ENCODE measurements at places on chromosomes 4 and X.

- no peak for DNase-seq
Observed at GRCh38 chr4:175916626-175917351, 104.7 kb upstream of the GPM6A start.

DNA sequence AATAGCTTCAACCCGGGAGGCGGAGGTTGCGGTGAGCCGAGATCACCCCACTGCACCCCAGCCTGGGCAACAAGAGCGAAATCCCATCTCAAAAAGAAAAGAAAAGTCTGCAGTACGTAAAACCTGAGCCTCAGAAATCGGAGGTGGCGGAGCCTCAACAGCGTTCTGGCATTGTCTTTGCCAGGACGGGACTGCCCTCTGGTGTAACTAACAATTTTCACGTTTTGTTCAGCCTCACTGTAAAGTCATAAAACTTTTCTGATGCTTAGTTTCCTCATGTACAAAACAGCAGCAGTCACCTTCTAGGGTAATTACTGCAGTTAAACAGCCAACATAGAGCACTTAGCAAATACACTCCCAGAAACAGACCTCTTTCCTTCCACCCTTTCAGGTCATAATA lies 121.7 kb downstream of the RBM47 start:
- no peak for DNase-seq

- no peak for DNase-seq
Observed at GRCh38 chr4:102404431-102404969, 59.2 kb upstream of the SLC39A8 start.

GRCh38 chr4:156805696-156806095 lies 165.9 kb downstream of the PDGFC start:
- DNase-seq: no peak

- no peak for DNase-seq
Observed at GRCh38 chr4:5191831-5192230, 140.6 kb downstream of the STK32B start.

DNA sequence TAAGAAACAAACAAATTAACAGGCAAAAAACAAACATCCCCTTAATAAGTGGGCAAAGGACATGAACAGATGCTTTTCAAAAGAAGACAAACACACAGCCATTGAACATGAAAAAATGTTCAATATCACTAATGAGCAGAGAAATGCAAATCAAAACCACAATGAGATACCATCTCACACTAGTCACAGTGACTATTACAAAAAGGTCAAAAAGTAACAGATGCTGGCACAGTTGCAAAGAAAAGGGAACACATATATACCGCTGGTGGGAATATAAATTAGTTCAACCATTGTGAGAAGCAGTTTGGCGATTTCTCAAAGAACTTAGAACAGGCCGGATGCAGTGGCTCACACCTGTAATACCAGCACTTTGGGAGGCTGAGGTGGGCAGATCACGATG lies 146.1 kb upstream of the NEIL3 start:
- DNase-seq: peak; percentile 63

DNA sequence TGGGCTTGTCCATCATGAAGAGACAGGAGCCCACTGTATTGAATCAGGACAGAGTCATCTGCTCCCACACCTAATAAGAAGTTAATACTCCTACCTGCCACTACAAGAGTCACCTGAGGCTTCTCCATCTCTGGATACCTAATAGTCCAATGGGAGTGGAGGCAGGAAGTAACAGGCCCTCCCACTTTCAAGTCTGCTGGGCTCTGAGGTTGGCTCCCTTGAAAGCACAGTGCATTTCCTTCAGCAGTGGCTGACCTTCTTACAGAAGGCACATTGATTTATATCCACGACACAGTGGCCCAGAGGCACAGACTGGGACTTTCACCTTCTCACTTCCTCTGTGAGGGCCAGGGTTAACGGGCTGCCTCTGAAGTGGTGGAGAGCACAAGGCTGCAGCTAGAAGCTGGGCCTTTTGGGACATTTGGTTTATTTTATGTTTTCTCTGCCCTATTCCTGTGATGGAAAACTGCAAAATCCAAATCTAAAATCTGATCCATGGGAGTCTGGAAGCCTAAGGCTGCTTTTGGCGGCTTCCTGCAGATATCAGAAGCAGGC lies 38.1 kb downstream of the FRG2 start:
- no peak for DNase-seq

GRCh38 chr4:186760576-186760975 lies 36.9 kb upstream of the FAT1 start:
- peak; percentile 65 for DNase-seq

DNA sequence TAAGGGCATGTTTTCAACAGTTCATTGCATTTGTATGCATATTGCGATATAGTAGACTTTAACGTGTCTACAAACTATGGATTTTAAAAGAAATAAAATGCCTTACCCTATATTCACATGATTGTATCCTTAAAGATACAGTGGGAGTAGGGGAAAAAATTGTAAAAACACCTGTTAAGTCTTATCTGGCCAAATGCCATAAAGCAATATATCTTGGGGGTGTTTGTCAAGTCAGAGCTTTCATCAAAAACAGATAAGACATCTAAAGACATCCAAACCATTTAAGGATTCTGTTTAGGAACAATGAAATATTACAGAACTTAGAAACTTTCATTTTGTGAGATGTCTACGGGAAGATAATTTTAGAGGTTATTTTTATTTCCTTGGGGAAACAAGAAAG lies 152.3 kb downstream of the AASDH start:
- no peak for DNase-seq

DNA sequence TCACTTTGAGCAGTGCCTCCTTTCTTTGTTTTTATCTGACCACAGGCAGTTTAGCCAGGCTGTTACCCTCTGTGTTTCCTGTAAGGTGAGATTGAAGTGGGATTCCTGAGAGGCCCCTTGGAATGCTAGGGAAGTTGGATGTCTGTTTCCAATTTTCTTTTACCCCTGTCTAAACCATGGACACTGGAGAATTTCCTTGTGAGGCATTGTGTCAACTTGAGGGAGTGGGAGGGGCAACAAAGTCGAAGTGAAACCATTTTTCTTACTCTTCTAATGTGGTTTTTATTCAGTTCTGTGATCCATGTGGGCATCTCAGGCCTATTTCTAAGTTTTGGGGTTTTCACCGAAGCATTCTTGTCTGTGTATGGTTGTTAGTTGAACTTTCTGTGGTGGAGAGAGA lies 296.1 kb upstream of the UGT8 start:
- no peak for DNase-seq

- no peak for DNase-seq
Observed at GRCh38 chrX:32195611-32196010, 1015.7 kb downstream of the DMD start.

- DNase-seq: no peak
Observed at GRCh38 chr4:145757188-145757587, 77.2 kb downstream of the C4orf51 start.

GRCh38 chr4:47482326-47482725 lies 2.7 kb upstream of the ATP10D start:
- DNase-seq: peak; percentile 44

GRCh38 chrX:43357741-43358140 lies 298.4 kb upstream of the MAOA start:
- no peak for DNase-seq

DNA sequence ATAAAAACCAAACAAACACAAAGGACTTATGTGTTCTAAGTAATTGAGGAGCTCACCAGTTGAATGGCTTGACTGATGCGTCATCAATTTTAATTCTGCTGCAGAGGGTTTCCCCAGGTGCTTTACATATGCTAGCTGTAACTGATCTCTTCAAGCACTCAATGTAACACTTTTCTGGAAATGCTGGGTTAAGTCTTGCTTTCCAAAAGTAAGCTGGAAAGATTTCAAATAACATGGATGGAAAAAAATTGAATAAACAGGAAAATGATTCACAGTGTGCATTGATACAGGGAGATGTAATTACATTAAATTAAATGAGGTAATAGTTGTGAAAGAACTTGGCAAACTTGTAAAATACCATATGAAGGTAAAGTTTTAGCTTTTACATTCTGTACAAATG lies 186.7 kb upstream of the WDFY3 start:
- no peak for DNase-seq

GRCh38 chrX:134241960-134242619 lies 5.1 kb downstream of the CCDC160 start:
- no peak for DNase-seq

DNA sequence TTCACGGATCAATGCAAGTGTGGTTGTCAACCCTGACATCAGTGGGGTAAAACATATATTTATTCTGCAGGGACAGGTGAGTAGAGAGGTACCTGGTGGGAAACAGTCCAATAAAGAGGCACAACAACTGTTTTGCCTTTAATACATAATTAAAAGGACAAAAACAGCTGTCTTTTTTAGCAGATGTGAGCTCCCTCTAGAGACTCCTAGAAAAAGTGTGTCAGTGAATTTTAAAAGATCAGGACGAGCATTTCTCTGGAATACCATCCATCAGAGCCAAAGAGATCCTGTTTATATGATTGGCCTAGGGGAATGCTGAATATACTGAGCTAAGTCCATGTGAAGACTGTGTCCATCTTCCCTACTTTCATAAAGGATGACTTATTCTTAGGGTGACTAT lies 58.3 kb downstream of the TMEM144 start:
- no peak for DNase-seq

DNA sequence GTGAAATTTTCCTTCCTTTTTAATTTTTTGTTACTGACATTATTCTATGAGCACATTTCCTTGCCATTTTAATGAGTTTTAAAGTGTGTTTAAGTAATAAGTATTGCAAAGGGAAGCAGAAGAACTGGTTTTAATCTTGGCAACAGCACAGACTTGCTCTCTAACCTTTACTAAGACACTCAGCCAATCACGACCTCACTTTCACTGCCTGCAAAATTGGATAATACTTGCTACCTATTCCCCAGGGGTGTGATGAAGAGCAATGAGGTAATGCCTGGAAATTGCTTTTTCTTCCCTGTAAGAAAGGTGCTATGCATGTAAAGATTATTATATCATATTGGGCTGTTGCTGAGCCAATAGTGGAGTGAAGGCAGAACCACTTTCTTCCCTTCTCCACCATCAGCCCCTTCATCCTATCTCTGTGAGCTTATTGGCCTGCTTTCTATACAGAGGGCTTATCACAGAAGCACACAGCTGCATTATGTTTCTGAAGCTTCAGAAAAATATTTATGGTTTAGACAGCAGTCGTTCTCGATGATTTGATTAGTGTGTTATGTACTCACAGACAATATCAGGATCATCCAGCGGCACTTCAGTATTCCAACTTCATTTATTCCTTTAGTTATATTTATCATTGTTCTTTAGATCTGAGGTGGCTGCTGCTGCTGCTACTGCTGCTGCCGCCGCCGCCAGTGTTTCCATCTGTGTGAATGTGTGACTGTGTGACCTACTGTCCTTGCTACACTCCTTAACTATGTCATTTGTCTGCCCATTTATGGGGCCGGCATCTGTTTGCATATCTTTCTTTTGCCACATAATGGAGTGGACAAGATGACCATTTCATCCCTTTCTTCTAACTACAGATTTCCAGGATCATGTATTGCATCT lies 255.1 kb downstream of the C4orf33 start:
- DNase-seq: no peak

GRCh38 chr4:76571274-76571673 lies 136.2 kb downstream of the SHROOM3 start:
- no peak for DNase-seq

DNA sequence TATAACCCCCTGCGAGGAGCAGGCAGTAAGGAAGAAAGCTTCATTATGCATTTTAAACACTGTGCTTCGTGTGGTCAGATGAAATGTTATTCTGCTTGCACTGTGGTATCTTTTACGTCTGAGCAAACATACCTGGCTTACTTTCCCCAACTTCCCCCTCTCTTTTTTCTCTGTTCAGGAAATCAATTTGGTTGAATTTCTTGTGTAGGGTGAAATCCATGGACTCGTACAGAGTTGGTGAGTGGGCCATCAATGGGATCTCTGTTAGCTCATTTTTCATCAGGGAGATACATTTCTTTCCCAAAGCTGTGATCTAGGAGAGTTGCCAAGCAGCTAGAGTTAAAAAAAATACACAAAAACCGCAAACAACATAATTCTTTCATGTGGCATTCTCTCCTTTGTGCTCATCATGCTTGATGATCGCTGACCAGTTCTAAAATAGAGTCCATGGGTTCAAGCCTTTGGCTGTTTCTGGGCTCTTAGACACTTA lies 98.5 kb downstream of the FRAS1 start:
- DNase-seq: peak; percentile 45

All from foreskin fibroblast (primary cell).